ENCODE measurements at places on chromosomes 2 and 18. TPM values are rescaled to one million over a fixed set of nuclear protein-coding genes. Genes with fewer than 3 reads are reported as not detected.

Gene FEV
- total RNA-seq: not detected

Gene SLC23A3
- total RNA-seq: 2.4 TPM

Gene MSTN
- total RNA-seq: 0.09 TPM

Gene SIX3
- total RNA-seq: not detected

Gene ASXL3
- 0.43 TPM for total RNA-seq

Gene NTSR2
- total RNA-seq: not detected

Gene GPR45
- not detected for total RNA-seq

Gene PDE1A
- 42.4 TPM for total RNA-seq

Gene TAF4B
- total RNA-seq: 1.9 TPM

Gene GPBAR1
- 0.37 TPM for total RNA-seq

Gene BOK
- 12.9 TPM for total RNA-seq

Gene KCNS3
- 0.43 TPM for total RNA-seq

Gene POTEI
- total RNA-seq: under 0.01 TPM

Gene CYTIP
- total RNA-seq: not detected

Gene MAP3K19
- total RNA-seq: not detected

Gene ALK
- under 0.01 TPM for total RNA-seq

Gene ZNF397
- total RNA-seq: 16.9 TPM

Gene SCN1A
- 0.28 TPM for total RNA-seq

Gene RUFY4
- not detected for total RNA-seq

Gene WDR54
- total RNA-seq: 26.6 TPM

Gene RAX
- not detected for total RNA-seq

Gene ADGRF3
- total RNA-seq: under 0.01 TPM

Gene THSD7B
- 0.09 TPM for total RNA-seq

Gene CNTNAP5
- not detected for total RNA-seq

Gene TRPM8
- total RNA-seq: under 0.01 TPM

Gene SATB2
- 19.0 TPM for total RNA-seq

Gene CFAP221
- not detected for total RNA-seq

Gene C2orf72
- under 0.01 TPM for total RNA-seq

Gene COLEC12
- total RNA-seq: 79.5 TPM

Gene FBXO41
- total RNA-seq: 1.6 TPM

Gene ANO7
- total RNA-seq: 0.83 TPM

Gene TEKT4
- total RNA-seq: not detected

Gene PFN4
- 0.28 TPM for total RNA-seq

Gene RGPD4
- not detected for total RNA-seq

Gene CRYBA2
- total RNA-seq: not detected

Gene TSPYL6
- total RNA-seq: not detected

Gene AOX1
- total RNA-seq: 23.2 TPM

Gene FAM117B
- 5.4 TPM for total RNA-seq

Gene MALL
- 2.6 TPM for total RNA-seq

Gene RTP5
- total RNA-seq: not detected

Gene ABCG8
- not detected for total RNA-seq

Gene C2orf80
- not detected for total RNA-seq

Gene TCF23
- not detected for total RNA-seq

Gene NEU2
- total RNA-seq: not detected
